ENCODE measurements at places on chromosomes 6 and 20.

DNA sequence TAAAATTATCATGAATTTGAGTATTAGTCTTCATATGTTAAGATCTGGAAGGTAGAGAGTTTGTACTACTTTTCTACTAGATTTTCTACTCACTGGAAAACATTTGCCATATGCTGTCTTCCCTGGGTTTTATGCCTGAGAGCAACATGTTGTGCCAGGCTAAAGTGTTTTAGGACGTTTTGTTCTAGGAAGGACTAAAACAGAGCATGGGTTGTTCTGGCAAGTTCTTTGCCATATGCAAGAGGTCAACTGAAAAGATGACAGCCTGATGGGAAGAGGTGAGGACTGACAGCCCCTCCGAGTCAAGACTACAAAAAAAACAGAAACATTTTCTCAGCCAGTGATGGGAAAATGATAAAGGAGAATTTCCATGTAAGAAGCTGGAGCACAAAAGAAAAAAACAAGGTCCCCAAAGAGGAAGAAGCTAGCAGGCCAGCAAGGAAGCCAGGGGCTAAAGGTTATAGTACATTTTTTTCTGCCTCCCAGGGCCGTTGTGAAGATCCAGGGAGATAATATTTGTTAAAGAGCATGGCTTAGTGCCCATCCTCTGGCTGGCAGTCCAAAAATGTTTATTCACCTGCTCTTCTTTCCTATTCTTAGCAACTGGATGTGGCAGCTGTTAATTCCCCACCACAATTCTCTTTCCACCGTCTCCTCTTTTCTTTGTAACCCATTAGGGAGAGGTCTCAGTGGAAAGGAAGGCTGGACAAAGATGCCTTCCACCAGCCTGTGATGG, 7.8 kb downstream of the SCGN start:
- no peak for DNase-seq

DNA sequence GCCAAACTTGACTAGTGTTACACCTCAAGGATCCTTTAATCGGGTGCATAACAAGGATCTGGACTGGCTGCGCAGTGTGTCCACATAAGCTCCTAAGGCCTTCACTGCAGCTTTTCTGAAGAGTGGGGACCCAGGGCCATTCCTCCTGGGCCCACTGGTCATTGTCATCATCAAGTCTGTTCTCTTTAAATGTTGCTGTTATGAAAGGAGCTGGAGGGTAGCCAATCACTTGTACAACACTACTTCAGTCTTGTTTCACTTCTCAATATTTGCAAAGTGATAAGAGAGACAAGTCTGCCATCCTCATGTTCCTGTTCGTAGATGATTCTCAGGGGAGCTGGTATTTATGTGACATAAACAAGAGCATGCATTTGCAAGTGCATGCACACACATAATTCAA, 149.8 kb downstream of the SYNDIG1 start:
- DNase-seq: no peak

DNA sequence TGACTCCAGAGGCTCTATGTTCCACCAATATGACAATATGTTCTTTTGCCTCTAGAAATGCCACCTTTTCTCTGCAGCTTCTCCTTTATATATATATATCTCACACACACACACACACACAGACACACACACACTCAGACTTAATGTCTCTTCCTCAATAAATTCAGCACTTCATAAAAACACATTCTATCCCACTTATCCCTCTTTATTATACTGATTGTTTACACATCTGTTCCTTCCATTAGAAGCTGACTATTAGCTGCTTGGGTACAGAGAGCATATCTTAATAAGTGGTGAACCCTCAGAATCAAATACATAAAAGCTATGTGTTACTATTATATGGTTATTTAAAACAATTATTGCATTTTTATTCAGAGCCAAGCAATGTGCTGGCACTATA, 23.3 kb downstream of the NRSN1 start:
- no peak for DNase-seq

DNA sequence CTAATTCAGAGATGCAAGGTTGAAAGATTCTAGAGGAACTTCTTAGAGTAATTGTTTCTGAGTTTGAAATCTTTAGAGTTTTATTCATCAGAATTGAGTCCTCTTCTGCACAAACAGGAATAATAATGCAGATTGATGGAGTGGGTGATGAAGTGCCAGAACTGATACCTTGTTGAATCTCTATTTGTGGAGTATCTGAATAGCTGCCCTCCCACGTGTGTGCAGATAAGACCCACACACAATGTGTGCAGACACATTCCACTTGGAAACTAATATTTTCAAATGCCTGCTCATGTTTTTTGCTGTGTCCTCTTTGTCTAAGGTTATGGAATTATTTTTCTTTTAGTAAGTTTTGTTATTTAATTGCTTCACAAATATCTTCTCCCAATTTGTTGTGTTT, 1167.8 kb upstream of the MAP3K7 start:
- DNase-seq: no peak

GRCh38 chr6:73985891-73986290, 289.9 kb downstream of the CD109 start:
- no peak for DNase-seq
